KBM-7 (cell line): ENCODE measurements at places on chromosomes 16 and 17.
A peak's percentile ranks its signal among the peaks of the same experiment; 100 is the strongest.

DNA sequence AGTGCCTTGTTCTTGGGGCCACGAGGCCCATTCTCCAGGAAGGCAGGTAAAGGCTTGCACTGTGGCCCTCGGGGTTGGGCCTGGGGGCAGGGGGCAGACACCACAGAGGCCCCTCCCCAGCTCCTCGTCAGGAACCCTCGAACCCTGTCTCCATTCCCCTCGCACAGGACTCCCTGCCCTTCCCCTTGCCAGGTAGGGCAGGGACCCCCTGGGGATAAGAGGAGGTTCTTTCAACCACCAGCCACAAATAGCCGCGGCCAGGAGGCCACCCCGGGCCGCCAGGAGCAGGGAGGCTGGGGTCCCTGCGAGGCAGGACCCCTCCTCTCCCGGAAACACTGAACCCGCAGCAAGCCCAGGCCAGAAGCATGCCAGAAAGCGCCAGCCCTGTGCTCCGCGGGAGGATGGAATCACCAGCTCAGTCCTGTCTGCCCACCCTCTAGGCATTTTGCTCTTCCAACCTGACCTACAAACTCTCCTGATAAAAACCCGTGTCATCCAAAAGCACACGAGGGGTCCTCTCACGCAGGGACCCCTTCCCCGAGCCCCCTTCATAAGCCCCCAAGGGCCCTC is 45.6 kb downstream of the SLC47A1 start:
- no peak for DNase-seq

- no peak for DNase-seq
These were observed 29.5 kb upstream of the DNAI2 start for GRCh38 chr17:74244548-74244947.

DNA sequence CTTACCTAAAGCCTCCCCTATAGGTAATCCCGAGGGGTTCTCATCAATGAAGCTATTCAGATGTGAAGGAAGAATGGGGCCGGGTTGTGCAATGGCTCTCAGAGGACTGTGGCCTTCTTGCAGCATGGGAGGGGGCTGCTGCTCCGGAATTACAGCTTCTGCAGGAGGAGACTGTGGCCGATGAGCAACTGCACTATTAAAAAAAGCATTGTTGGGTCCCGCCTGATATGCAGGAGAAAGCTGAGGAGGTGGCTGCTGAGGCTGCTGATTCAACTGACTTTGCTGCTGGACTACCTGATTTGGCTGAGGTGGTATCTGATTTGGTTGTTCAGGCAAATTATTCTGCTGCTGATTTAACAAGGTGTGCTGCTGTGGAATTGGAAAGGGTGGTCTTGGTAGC is 64.8 kb downstream of the CACNG1 start:
- no peak for DNase-seq

DNA sequence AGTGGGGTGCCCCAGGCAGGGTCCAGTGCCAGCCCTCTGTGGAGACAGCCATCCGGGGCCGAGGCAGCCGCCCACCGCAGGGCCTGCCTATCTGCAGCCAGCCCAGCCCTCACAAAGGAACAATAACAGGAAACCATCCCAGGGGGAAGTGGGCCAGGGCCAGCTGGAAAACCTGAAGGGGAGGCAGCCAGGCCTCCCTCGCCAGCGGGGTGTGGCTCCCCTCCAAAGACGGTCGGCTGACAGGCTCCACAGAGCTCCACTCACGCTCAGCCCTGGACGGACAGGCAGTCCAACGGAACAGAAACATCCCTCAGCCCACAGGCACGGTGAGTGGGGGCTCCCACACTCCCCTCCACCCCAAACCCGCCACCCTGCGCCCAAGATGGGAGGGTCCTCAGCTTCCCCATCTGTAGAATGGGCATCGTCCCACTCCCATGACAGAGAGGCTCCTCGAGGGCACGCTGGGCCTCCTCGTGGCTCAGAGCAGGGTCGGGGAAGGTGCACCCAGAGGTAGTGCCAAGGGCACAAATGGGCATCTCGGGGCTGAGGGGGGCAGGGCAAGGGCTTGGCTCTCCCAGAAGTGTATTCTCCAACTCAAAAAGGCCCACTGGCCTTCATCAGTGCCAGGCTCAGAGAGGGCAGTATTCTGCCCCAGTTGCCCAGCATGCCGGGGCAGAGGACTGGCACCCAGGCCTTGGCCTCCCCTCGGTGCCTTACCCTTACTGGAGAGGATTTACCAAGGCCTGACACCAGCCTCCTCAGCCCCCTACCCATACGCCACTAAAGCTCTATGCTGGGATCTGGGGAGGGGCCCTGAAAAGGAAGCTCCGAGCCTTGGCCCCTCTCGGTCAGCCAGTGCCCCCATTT is at the start of gene CDH5:
TSS of gene CDH5 (plus strand) at position 259 of the 867 bp plus-strand sequence. CDS start 12,647 bp downstream, outside the sequence.
- DNase-seq, result peak; percentile 49

DNA sequence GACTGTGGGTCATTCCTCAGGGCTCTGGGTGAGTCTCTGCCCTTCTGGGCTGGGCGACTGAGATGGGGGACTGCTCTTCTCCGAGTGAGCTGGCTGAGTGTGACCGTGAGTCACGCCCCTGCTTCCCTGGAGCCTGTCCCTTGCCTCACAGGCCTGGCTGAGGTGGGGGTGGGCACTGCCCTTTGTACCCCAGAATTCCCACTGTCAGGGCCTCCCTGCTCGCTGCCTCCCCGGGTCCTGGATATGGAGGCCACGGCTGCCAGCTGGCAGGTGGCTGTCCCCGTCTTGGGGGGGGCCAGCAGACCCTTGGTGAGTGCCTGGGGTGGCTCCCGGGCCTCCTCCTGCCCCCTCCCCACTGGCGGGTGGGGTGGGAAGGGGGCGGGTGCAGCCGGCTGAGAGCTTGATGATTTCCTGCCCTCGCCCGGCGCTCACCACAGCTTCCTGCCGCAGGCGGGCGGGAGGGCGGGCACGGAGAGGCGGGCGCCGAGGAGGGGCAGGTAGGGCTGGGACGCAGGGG is at the start of gene LAT:
TSS of gene LAT (plus strand) at position 434 of the 517 bp plus-strand sequence. CDS start 366 bp downstream, outside the sequence.
- peak; percentile 72 for DNase-seq

GRCh38 chr16:87161822-87162676 is 155.1 kb downstream of the C16orf95 start:
- DNase-seq, result peak; percentile 24

GRCh38 chr16:763369-764183 is 3.0 kb downstream of the MSLN start:
- no peak for DNase-seq

DNA sequence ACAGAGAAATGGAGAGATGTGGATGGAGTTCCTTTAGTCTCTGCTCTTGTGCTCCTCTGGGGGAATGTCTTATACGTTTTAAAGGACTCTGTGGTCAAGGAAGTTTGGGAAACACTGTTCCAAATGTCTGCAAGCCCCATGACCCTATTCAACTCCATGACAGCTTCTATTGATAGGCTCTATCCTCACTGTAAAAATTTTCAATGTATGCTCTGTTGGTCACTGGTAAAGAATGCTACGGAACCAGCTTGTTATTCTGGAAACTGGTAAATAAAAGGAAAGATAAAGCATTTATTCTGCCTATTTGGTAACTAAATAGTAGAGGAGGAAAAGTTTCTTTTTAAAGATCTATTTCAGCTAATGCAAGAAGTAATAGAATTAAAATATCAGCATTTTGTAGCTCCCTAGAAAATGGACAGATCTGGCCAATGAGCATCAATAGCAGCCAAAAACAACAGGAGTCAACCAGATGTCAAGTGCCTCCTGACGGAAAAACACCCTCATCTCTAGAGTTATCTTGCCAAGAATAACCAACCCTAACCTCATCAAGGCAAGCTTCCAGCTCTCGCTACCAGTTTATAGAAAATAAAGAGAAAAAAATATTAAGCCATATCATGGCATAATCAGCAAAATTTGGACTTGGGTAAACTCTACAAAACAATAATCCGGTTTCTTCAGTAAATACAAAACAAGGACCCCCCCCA is 16.1 kb downstream of the GDE1 start:
- DNase-seq, result no peak

- no peak for DNase-seq
These were observed 445 bp downstream of the CIAO2B start for GRCh38 chr16:66933776-66934137.

GRCh38 chr16:53642094-53642493 is 61.6 kb downstream of the RPGRIP1L start:
- no peak for DNase-seq

DNA sequence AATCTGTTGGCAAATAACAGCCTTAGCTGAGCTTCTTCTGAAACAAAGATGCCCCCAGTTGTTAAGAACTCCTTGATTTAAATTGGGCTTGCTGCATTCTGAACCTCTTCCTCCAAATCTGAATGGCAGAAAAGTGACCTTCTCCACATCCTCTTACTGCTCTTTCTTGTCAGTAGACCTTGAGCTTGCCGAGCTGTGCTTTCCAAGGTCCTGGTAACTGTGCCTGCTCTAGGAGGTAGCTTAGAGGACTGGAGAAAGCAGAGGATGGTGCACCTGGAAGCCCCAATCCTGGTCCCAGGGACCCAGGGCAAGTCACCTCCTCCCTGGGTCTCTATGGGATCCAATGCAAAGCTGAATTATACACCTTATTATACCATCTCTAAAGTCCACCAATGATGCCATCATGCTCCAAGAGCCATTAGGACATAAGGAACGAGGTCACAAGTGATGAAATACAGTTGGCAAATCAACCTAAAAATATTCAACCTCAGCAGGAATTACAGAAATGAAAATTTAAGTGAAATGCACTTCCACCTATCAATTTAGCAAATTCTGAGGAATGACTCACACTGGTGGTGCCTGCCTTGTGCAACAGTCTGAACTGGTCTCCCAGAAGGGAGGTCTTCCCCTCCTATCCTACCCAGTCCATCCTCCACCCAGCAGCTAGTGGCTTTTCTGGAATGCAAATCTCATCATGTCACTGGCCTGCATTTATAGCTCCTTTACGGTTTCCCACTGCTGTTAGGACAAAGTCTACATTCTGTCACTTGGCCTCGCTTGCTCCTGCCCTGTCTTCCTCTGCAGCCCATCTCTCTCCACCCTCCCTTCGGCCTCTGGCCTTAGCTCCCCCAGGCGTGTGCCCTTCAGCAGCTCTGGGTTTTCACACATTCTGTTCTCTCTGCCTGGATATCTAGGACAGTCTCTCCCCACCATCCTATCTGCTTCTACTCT is 36.6 kb downstream of the TOM1L2 start:
- no peak for DNase-seq

DNA sequence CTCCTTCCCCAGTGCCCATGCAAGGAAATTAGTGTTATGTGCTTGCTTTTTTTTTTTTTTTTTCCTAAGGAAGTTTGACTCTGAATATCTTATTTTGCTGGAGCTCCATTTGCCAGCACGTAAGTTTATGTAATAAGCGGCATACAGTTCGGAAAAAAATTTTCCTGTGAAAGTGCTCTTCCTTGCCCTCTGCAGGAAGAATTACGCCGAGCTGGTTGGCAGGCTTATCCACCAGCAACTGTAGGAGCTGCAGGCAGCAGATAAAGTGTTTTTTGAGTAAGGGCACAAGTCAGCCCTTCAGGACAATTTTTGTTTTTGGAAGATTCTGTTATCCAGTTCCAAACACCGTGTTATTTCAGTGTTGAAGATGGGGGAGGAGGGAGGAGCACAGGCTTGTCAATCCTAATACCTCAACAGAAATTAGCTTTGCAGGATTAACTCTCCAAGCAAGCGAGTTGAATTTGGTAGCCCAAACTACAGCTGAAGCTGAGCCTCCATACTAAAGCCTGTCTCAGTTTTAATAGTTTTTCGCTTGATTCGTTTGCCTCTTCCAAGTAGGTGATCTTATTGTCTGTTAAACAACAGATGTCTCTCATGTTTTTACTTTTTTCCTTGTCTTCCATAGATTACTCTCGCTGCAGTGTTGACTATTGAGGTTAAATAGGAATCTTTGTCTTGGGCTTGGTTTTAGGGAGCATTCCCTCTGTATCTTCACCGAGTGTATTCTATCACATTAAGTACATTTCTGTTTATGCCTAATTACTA is 1.1 kb downstream of the SPECC1 start:
- DNase-seq, result peak; percentile 85

DNA sequence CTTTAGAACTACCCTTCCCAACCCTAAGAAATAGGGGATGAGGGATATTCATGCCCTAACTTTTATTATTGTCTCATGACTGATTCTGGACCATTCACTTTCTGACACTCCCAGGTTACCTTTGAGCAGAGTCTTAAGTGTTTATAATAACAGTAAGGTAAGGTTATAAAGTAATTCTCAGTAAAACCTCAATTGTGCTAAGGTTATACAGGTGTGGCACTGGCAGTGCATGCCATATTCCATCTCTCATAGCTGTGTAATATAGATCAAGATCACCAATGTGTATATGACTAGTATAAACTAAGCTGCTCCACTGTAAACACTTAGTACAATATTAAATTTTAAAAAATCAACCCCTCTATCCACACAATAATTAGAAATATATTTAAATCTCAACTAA is 89.1 kb downstream of the KCNJ2 start:
- no peak for DNase-seq

DNA sequence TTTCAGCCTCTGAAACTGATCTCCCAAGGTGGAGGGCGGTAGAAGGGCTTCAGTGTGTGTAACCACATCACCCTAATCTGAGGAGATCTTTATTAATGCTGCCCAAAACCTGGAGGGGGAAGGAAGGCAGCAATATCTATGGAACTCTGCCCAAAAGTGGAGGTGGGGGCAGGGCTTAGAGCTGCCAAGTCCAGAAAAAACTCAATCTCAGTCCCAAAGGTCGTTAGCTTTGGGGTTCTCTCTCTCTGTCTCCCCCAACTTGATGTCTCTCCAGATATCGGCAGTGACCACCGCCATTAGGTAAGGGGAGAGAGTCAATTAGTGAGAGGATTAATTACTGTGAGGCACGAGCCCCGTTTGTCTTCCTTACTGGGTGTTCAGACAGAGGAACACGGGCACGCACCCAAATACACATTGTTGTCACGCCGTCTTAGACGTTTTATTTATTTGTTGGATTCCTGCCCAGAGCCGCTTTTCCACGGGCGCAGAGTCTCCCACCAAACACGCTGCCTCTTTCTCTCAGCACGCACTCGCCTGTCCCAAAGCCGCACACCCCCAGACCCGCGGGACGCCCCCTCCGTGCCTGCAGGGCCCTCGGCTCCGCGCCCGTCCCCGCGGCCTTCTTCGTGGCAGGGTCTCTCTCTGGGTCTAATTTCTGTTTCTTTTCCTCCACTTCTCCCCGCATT is 5.4 kb upstream of the LHX1 start:
- DNase-seq, result no peak

GRCh38 chr17:80374732-80375585 is 40.0 kb upstream of the ENDOV start:
- peak; percentile 12 for DNase-seq

- DNase-seq, result no peak
These were observed 16.6 kb downstream of the TBC1D16 start for GRCh38 chr17:80018917-80019651.

DNA sequence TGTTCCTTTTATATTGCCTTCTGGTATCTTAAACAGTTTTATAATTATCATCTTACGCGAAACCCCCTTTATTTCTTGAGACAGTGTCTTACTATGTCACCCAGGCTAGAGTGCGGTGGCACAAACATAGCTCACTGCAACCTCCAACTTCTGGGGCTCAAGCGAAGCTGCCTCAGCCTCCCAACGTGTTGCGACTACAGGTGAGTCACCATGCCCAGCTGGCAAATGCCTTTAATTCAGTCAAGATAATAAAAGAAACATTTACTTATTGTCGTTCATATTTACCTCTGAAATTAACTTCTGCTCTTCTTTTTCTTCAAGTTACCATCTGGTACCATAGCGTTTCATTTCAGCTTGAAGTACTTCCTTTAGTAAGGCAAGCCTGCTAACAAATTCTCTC is 43.9 kb downstream of the FBXL20 start:
- no peak for DNase-seq
